ENCODE measurements at places on chromosomes 6 and 20.

DNA sequence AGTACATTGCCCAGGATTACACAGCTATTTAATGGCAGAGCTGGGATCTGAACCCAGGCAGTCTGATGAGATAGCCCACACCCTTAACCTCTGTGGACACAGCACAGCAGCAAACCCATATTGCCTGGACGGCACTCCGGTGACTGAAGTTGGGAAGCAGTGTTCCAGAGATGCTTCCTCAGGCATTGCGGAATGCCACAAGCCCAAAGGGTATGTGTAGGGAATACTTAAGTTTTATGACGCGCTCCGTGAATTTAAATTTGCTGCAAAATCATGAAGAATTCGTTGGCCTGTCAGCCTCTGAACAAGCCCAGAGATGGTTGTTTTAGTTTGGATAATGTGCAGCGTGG lies 46.4 kb downstream of the PSMG4 start:
- no peak for DNase-seq

DNA sequence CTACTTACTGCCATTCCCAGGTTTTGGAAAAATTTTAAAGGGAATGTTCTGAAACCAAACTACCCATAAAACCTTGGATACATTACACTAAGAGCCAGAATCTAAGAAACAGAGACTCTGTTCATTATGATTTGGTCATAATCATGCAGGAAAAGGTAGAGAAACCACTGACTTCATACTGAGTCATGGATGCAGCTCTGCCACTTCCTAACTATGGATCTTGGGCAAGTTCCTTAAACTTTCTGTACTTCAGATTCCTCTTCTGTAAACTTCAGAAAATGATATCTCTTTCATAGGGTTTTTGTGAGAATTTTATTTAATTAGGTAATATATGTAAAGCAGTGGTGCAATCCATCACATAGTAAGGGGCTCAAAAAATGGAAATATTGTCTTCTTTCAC lies 20.0 kb downstream of the PLA2G7 start:
- DNase-seq, result no peak

- DNase-seq, result no peak
These were observed 112.6 kb upstream of the SLC24A3 start for GRCh38 chr20:19099596-19100545.

DNA sequence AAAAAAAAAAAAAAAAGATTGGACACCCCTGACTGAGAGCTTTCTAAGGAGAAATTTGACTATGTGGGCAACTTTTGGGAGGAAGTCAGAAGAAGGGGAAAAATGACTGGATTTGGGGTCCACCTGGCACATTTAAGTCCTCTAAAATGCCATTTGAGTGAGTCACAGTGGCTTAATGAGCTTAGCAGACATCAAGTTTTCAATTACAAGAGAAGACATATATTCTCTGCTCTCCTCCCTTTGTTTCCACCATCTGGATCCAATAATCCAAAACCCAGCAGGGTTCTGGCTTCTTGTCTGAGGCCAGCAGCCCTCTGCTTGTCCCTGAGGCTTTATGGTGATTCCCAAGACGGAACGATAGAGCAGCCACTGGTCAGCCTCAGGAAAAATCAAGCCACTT lies 6.9 kb downstream of the PI3 start:
- no peak for DNase-seq

DNA sequence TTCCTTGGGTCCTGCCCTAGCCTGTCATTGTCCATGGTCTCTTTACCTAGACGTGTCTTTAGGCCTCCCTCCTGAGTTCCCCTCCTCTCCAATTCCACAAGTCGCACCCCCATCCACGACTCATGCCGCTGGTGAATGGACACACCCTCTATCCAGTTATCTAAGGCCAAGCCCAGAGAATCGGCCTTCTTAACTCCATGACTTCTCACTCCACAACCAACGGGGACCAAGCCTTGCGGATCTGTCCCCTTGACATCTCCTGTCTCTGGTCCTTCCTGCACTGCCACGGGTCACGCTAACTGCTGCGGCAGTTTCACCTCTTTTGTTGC lies 7.0 kb upstream of the RREB1 start:
- no peak for DNase-seq

- peak; percentile 71 for DNase-seq
These were observed 105.4 kb downstream of the FYN start for GRCh38 chr6:111767752-111768430.

- no peak for DNase-seq
These were observed 247.2 kb downstream of the LAMA2 start for GRCh38 chr6:129130106-129130505.

DNA sequence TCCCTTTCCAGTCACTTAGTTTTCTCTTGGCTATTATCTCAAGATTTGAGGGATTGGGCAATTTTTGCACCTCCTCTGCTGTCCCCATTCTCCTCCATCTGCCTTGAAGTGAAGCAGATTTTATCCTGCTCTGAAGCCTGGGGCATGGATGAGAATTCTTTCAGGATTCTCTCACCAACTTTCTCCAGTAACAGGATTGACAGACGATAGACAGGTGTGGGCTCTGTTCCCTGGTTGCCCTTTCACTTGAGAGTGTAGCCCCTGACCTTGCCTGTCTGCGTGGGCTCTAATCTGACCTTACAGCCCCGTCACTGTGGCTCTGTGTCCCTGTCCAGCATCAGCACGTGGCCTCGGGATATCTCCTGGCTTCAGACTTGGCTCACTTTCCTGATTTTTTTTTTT lies 27.1 kb downstream of the CDYL start:
- no peak for DNase-seq

DNA sequence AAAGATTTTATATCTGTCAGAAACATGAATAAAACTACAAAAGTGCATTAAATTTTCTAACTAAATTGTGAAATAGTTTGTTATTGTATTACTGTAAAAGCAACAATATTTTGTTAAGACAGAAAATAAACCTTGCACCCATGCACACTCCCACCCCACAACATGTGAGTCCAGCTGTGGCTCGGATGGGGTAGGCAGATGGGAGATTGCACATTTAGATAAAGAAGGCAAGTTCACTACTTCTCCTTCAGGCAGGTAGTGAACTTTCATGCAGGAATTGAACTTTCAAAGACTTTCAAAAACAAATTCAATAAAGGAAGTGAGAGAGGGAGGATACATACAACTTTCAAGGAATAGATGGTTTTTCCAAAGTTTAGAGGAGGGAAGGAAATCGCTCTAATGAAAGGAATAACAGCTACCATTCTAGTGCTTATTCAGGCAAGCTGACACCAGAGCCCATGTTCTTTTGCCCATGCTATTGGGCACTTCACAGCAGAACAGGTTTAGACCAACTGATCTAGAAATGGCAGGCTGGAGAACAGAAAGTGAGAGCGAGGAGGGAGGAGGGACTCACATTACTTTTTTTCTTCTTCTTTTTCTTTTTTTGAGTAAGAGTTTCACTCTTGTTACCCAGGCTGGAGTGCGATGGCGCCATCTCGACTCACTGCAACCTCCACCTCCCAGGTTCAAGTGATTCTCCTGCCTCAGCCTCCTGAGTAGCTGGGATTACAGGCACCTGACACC lies 28.5 kb downstream of the SF3B5 start:
- DNase-seq, result no peak

- DNase-seq, result no peak
These were observed 215.8 kb downstream of the UTRN start for GRCh38 chr6:144500892-144501291.

DNA sequence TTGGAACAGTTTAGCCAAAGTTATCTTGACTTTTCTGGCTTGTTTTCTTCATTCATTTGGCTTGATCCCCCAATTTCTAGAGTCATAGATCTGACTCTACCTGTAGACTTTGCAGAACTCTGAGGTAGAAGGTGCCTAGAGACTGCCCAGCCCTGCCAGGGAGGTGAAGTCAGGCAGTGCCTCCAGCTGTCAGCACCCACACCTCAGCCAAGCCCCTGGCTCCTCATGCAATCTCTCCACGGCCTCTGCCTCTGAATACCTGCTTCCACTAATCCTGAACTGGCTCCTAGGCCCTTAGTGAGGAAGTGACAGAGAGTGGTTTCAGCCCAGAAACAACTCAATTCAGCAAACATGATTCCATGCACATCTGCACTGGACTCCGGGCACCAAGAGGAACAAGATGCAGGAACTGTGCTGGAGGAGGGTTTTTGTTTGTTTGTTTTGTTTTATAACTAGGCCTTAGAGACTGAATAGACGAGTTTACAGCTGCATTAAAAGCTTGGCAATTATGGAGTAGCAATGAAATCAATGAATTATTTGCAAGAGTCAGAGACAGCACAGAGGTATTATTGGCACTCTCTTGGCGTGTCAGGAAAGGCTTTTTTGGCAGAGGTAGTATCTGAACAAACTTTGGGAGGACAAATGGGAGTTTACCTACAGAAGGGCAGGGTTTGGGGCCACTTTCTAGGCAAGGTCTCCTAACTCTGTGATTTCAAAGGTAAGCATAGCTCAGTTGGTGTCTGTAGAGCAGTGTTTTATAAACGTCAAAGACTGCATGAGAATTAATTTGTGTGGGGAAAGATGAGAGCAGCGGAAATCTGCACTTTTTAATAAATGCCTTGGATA lies 25.2 kb downstream of the TGM3 start:
- DNase-seq, result no peak

- DNase-seq, result no peak
These were observed 190.3 kb downstream of the TENT5A start for GRCh38 chr6:81562169-81562568.

DNA sequence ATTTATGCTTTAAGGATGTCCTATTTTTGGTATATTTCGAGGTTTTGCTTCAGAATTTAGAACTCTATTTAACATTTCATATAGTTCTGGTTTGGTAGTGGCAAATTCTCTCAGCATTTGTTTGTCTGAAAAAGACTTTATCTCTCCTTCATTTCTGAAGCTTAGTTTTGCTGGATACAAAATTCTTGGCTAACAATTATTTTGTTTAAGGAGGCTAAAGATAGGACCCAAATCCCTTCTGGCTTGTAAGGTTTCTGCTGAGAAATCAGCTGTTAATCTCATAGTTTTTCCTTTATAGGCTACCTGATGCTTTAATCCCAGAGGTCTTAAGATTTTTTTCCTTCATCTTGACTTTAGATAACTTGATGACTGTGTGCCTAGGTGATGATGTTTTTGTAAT lies 162.7 kb upstream of the B3GAT2 start:
- DNase-seq, result no peak

DNA sequence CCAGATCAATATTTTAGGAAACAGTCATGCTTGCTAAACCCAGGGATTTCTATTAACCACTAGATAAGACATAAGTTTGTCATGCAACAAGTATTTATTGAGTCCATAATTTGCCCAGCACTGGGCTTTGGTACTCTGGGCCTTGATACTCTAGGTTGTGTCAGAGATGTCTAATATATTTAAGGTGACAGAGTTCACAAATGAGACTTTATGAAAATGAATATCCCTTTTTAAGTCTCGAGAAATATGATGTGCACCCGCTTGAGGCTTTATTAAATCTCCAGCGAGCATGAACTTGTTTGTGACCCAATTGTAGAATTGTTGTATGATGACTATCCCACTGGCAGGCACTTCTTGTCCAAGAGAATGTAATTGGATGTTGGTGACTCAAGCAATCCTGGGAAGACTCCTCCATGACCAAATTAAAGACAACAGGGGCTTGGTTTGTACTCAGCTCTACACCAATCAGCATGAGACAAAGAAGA lies 109.2 kb downstream of the ESR1 start:
- DNase-seq, result no peak

- DNase-seq, result no peak
These were observed 36.3 kb upstream of the ZFAND3 start for GRCh38 chr6:37783025-37783855.

GRCh38 chr6:130560231-130560630 lies 194.4 kb downstream of the TMEM200A start:
- no peak for DNase-seq

GRCh38 chr20:63099456-63100173 lies 92.9 kb upstream of the BHLHE23 start:
- DNase-seq, result no peak

DNA sequence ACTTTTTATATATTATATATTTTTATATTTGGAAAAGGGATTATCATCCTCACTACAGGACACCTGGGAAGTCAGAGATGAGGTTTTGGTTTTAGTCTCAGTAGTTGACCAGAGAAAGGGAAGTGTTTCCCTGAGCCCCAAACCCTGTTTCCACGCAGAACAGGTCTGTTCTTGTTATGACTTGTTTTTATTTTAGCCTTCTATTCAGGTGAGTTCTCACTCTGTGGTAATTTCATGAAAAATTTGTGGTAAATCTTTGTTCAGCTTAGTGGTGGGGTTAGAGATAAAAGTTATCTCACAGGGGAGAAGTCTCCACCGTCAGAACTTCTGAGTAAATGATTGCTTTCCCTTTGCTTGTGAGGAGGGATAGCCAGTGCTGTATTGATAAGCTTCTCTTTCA lies 224.9 kb downstream of the FARS2 start:
- DNase-seq, result no peak

- no peak for DNase-seq
These were observed 47.2 kb upstream of the NCOA3 start for GRCh38 chr20:47454298-47455132.

DNA sequence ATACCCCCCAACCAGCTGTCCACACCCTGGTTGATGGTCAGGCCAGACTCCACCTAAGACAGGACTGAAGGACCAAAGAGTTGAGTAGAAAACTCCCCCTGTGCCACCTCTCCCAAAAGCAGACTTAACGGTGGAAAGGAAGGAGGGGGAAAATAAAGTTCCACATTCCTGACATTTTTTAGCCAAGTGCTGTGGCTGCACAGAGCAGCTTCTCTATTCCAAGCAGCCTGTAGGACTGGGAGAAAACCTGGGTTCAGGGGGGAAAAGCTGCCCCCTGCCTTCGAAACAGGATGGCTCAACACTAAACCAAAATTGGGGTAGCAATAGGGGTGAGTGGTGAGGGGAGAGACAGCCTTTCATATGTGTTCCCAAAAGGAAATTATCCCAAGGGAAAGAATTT lies 3.6 kb downstream of the TRAM2 start:
- DNase-seq, result no peak

- no peak for DNase-seq
These were observed 13.4 kb downstream of the CCDC167 start for GRCh38 chr6:37486121-37486839.

DNA sequence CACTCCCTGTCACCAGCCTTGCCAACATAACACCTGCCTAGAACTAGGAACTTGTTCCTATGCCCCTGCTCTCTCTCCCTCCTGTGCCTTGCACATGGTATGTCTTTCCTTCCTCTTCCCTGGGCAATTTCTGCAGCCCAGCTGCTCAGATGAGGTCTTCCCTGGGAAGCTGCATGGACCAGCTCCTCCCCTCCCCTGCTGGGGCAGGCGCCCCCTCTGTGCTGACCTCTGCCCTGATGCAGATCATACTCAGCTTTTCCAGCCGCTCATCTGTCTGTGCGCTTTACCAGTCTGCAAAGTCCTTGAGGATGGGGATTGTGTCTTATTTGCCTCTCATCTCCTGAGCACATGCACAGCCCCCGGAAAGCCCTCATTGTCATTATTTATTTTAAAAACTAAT lies 161.8 kb downstream of the SCML4 start:
- DNase-seq, result no peak

Data from CD4-positive, alpha-beta T cell treated with Interleukin-12 subunit alpha and Interleukin-12 subunit beta, for 1 hour (primary cell).